Cardiac fibroblast (primary cell): ENCODE measurements at places on chromosomes 7 and 10.

DNA sequence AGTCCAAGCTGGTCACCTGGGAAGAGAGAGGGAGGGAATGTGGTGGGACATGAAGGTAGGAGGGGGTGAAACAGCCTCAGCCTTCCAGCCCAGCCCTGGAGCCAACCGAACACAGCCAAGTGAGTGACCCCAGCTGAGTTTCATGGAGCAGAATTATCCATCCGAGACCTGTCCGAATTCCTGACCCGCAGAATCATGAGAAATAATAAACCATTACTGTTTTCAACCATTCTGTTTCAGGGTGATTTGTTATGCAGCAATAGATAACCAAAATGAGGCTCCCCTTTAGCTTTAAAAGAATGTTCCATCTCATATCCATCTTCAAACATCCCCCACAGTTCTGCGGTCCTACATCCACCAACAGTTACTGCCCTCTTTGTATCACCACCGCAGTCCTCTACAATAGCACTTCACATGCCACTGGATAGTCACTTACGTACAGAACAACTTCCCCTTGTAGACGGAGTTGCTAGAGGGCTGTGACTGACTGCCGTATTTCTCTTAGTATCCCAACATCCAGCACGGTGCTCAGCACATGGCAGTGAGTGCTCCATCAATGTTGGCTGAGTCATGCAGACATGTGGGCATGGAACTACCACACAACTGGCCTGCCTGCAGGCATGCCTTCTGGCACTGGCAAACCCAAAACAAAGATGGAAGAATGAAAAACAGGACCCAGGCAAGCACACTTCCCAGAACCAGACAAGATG is 18.5 kb downstream of the KIAA1549 start:
- no peak for DNase-seq

- DNase-seq, result no peak
These were observed 84.7 kb upstream of the GPR141 start for GRCh38 chr7:37598824-37599223.

DNA sequence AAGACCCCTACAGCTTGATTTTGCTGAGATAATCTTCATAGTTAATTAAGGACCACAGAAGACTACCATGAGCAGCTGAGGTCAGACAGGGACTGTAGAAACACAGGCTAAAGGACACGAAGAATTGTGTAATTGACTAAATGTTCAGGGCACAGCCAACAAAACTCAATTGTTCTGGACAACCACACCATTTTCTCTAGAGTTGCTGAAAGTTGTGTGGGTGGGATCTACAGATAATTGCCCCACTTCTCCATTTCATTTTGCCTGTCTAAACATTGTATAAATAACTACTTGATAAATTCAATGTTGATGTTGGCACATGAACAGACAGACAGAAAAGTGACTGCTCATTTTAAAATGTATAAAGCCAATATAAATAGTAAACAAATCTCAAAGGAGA is 39.0 kb upstream of the SLC16A12 start:
- peak; percentile 75 for DNase-seq

- DNase-seq, result no peak
These were observed 16.3 kb downstream of the MBL2 start for GRCh38 chr10:52756295-52756694.

DNA sequence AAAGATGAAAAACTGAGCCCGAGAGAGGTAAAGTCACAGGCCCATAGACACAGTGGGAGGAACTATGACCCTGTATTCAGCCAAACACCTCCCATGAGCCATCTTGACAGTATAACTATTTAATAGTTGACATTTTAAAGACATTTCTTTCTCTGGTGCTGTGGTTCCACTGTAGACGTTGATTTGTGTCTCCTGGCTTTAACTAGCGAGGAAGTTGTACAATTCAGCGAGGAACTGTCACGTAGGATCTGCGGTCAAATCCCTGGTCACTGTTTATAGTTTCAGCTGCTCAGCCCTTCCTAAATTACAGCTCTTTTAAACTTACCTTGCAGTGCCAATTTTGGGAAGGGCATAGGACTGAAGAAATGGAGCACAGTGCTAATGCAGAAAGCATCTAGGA is 7.1 kb upstream of the CELF2 start:
- DNase-seq, result no peak
